T-cell (primary cell): ENCODE measurements at places on chromosomes 7 and 10.

- H3K27ac ChIP-seq = no peak overlapping the region
- H3K4me3 ChIP-seq = no peak overlapping the region
- DNase-seq = no peak
- H3K27me3 ChIP-seq = no peaks in the 10 kb centered on the region
- H3K4me1 ChIP-seq = peaks cover 12% of the 10 kb centered on the region
These were observed 207.1 kb upstream of the NFE2L3 start for GRCh38 chr7:25944777-25945515.

DNA sequence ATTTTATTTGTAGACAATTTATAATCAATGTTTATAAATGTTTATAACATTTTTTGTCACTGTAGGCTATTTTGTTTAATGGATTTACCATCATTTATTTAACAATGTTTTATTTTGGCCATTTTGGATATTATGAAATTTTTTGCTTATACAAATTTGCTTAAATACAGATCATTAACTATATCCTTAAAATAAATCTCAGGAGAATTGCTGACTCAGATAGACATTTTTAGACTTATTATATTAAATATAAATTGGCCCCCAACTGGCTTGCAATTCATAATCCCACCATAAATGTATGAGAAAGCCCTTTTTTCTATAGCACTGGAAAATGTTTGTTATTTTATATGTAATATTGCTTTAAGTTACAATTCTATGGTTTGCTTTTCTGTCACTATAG is 3.8 kb upstream of the CLRN3 start:
- DNase-seq = no peak
- H3K4me1 ChIP-seq = no peaks in the 10 kb centered on the region
- no peaks in the 10 kb centered on the region for H3K27me3 ChIP-seq
- no peak overlapping the region for H3K27ac ChIP-seq
- no peaks in the 10 kb centered on the region for H3K36me3 ChIP-seq

- no peak overlapping the region for H3K4me3 ChIP-seq
- H3K27me3 ChIP-seq = peaks cover 15% of the 10 kb centered on the region
- DNase-seq = no peak
- H3K4me1 ChIP-seq = no peaks in the 10 kb centered on the region
These were observed 217.3 kb downstream of the GRID1 start for GRCh38 chr10:86149257-86149656.

DNA sequence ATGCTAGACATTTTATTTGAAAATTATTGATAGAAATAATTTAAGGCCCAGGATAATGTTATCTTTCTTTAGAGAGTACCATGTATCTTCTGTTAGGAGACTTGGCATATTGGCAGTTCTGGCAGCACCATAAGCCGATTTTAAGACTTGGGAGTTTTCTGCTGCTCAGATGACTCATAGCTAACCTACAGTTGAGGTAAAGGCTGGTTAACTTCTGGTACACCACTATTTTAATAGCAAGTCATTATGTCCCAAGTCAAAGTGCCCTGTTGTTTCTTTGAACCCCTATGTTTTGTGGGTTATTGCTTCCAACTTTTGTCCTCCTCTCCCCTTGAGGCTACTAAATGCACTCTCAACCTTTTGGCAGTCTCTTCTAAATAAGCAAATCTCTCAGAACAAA is 25.2 kb downstream of the ATRNL1 start:
- no peak overlapping the region for H3K27ac ChIP-seq
- no peak for DNase-seq
- no peaks in the 10 kb centered on the region for H3K36me3 ChIP-seq
- no peak overlapping the region for H3K4me3 ChIP-seq
- no peaks in the 10 kb centered on the region for H3K4me1 ChIP-seq
- H3K27me3 ChIP-seq = no peaks in the 10 kb centered on the region

DNA sequence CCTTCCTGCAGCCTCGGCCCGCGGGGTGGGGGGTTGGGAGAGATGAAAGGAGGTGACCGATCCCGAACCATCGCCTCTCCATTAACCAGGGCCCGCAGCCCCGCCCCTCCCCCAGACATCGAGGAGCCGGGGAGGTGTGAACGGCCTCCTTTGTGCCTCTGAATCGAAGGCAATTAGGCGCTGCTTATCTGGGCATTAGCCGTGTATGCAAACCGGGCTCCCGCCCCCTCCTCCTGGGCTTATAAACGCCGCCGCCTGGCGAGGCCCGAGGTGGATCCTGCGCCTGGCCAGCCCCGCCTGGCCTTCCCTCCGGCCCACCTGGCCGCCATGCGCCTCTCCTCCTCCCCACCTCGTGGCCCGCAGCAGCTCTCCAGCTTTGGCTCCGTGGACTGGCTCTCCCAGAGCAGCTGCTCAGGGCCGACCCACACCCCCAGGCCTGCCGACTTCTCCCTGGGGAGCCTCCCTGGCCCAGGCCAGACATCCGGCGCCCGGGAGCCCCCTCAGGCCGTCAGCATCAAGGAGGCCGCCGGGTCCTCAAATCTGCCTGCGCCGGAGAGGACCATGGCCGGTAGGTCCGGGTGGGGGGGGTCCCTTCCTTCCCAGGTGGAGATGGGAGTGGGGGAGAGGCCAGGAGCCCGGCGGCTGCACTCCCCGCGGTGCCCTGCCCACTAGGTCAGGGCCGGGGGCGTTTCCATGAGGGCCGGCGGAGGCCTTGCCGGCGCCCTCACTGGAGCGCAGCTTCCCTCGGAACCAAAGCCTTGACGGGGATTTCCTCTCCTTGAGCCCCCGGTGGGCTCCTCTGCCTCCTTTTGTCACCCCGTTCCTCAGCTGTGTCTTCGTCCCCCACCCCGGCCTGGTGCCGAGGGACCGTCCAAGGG is at the start of gene VENTX:
VENTX (plus strand) TSS at position 268 of the 878 bp plus-strand sequence; CDS start at position 328, 60 bp downstream.
- no peaks in the 10 kb centered on the region for H3K4me1 ChIP-seq
- DNase-seq = no peak
- peaks cover 86% of the 10 kb centered on the region for H3K27me3 ChIP-seq
- H3K27ac ChIP-seq = no peak within 1 kb of the TSS
- no peaks in the 10 kb centered on the region for H3K36me3 ChIP-seq
- no peak within 1 kb of the TSS for H3K4me3 ChIP-seq

DNA sequence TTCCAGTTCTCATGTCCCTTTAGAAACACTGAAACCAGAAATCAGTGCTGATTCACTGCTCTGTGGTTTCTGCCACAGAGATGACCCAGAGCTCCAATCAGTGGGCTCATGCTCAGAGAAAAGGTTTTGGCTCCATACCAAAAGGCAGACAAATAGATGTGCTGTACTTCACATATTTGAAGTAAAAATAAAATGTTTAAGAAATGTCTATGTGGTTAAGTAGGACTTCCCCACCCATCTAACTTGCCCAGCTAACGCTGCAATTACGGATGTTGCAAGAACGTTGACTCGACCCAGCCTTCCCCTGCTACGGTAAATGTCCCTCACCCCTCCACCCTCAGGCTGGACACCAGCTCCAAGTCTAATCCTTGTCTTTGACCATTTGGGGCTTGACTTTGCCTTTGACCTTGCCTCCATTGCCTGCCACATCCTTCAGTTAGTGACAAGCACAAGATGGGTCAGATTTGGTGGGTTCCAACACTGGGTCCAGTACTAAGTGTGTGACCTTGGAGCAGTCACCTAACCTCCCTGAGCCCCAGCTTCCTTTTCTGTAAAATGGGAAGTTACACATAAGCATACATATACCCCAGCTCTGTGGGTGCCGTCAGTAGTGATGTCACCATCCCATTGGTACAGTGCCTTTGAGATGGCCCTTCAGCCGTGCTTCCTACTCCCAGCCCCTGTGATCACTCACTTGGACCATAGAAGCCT is 95.8 kb downstream of the CHST15 start:
- no peak overlapping the region for H3K27ac ChIP-seq
- H3K36me3 ChIP-seq = no peaks in the 10 kb centered on the region
- no peaks in the 10 kb centered on the region for H3K27me3 ChIP-seq
- no peak overlapping the region for H3K4me3 ChIP-seq
- DNase-seq = no peak
- H3K4me1 ChIP-seq = peaks cover 21% of the 10 kb centered on the region

DNA sequence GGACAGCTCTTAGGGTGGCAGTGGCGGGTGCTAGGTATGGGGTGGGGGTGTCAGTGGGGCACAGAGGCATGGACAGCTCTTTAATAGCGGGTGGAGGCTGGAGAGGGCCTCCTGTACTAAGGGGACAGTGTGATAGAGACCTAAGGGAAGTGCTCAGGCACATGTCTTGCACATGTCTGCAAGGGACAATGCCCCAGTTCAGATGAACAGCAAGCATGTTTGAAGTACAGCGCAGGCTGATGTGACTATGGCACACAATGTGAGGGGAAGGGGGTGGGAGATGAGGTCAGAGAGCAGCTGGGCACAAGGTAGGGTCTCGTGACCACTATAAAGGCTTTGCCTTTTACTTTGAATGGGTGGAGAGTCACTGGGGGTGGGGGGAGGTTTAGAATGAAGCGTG is 3.5 kb downstream of the GIMAP8 start:
- peaks cover 23% of the 10 kb centered on the region for H3K4me1 ChIP-seq
- peak overlapping the region; percentile 50 for H3K4me3 ChIP-seq
- peak overlapping the region; percentile 74 for H3K27ac ChIP-seq
- no peaks in the 10 kb centered on the region for H3K36me3 ChIP-seq

DNA sequence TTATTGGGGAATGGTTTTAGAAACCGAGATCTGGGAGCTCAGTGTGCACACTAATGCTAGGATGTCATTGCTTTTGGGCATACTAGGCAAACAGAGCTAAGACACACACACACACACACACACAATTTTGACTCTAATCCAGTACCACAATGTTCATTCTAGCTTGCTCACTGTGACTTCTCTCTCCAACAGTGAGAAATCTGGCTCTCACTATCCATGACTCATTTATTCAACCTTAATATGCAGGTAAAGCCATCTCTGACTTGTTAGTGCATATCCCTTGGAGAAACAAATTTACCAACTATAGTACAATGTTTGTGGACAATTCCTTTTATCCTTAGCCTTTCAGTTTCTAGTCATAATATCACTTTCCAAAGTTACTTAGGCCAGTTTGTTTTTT is 5.9 kb upstream of the BMS1 start:
- H3K27ac ChIP-seq = no peak overlapping the region
- no peaks in the 10 kb centered on the region for H3K27me3 ChIP-seq
- no peak overlapping the region for H3K4me3 ChIP-seq

DNA sequence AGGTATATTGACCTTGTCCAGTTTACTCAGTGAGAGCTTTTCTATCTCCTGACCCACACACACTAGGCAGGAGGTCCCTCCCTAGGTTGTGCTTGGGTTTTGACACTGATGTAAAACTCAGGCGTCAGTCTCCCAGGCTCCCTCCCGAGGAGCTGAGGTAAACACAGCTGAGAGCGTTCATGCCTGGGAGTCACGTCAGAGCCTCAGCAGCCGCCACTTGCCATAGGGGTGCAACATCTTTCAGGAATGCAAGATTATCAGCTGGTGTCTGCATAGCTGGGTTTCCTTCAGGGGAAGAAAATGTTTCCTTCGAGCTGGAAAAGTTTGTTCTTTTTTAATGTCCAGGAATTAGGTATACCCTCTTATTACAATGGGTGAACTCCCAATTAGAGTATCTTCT is 70.6 kb downstream of the FGFR2 start:
- H3K27ac ChIP-seq = no peak overlapping the region
- no peaks in the 10 kb centered on the region for H3K4me1 ChIP-seq

DNA sequence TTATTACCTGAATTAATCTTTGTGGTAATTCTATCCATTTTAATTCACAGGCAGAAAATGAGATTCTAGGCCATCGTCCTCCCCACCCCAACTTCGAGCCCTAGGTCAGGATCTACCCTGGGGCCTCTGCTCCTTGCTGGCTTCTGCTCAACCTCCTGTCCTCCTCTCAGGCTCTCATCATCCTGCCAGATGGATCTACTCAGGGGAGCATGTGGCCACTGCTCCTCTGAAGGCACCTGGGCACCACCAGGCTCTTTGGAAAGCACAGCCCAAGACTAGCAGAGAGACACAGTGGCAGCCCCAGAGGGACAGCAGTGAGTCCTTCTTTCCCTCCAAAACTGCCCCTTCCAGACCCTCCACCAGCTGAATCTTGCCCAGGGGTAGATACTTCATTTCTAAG is 248.2 kb downstream of the TCERG1L start:
- H3K4me3 ChIP-seq = no peak overlapping the region
- H3K27me3 ChIP-seq = no peaks in the 10 kb centered on the region
- H3K4me1 ChIP-seq = no peaks in the 10 kb centered on the region
- H3K27ac ChIP-seq = no peak overlapping the region
- DNase-seq = no peak

DNA sequence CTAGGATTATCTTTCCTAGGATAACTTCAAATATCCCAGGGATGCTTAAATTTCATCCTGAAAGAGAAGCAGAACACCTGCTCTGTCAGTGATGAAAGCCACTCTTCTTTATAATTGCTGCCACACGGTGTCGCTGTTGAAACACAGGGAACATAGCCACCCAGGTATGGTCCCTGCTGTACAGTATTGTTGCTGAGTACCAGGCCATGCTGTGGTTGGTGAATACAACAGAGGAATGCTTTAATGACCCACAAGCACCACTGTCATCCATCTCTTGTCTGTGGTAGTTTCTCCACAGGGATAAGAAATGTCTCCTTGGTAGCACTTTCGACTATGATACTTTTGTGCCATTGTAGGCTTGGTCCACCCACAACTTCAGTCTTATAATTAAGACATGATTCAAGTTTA is 70.6 kb upstream of the STARD3NL start:
- H3K4me1 ChIP-seq = no peaks in the 10 kb centered on the region
- peaks cover 4% of the 10 kb centered on the region for H3K27me3 ChIP-seq
- H3K4me3 ChIP-seq = no peak overlapping the region
- no peaks in the 10 kb centered on the region for H3K36me3 ChIP-seq

GRCh38 chr7:111010798-111011197 is 80.1 kb upstream of the LRRN3 start:
- peak overlapping the region; percentile 75 for H3K27ac ChIP-seq
- H3K4me3 ChIP-seq = no peak overlapping the region
- no peaks in the 10 kb centered on the region for H3K27me3 ChIP-seq

- H3K36me3 ChIP-seq = no peaks in the 10 kb centered on the region
- no peak overlapping the region for H3K4me3 ChIP-seq
- H3K27ac ChIP-seq = no peak overlapping the region
- peaks cover 2% of the 10 kb centered on the region for H3K27me3 ChIP-seq
- DNase-seq = no peak
- no peaks in the 10 kb centered on the region for H3K4me1 ChIP-seq
These were observed 599.8 kb upstream of the MGMT start for GRCh38 chr10:128867210-128867609.

GRCh38 chr10:20132816-20133215 is 316.6 kb downstream of the PLXDC2 start:
- no peaks in the 10 kb centered on the region for H3K4me1 ChIP-seq
- no peaks in the 10 kb centered on the region for H3K27me3 ChIP-seq
- H3K27ac ChIP-seq = no peak overlapping the region
- no peak for DNase-seq
- no peak overlapping the region for H3K4me3 ChIP-seq
- H3K36me3 ChIP-seq = no peaks in the 10 kb centered on the region

- H3K4me3 ChIP-seq = no peak overlapping the region
- H3K27ac ChIP-seq = no peak overlapping the region
- H3K36me3 ChIP-seq = no peaks in the 10 kb centered on the region
- H3K4me1 ChIP-seq = no peaks in the 10 kb centered on the region
- peaks cover 38% of the 10 kb centered on the region for H3K27me3 ChIP-seq
- no peak for DNase-seq
These were observed 5.1 kb upstream of the EMX2 start for GRCh38 chr10:117537436-117537903.
